ENCODE measurements at places on chromosomes 2 and 18.

DNA sequence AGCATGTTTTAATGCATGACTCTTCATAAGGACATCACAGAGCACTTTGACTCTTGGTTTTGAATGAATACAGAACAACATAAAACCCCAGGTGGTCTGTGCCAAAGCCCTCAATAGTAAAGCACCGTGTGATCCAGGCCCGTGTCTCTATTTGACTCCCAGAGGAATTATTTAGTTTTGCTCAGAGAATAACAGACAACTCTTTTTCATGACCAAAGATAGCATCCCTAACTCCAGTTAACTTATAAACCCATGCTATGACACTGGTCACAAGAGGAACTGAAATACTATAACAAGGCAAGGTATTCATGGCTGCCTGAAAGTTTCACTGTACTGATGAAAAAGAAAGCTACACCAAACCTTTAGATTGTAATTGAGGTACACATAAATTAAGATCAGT, 128.4 kb downstream of the IKZF2 start:
- DNase-seq: no peak

GRCh38 chr2:181356526-181357130, 100.6 kb upstream of the ITGA4 start:
- no peak for DNase-seq

DNA sequence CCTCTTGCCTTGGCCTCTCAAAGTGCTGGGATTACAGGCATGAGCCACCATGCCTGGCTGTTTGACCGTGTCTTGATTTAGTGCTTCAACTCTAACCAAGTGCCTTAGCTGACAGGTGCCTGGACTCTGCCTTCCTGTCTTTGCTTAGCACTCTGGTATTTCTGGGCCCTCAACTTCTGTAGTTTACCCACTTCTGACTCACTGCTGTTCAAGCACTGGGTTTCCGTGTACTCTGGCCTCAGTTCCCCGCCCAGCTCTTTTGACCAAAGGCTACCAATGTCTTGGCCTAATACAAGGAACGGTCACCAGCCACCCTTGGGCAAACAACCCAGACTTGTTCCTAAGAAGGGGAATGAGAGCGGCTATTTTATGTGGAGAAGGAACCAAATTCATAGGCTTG, 35.7 kb upstream of the CABLES1 start:
- no peak for DNase-seq

DNA sequence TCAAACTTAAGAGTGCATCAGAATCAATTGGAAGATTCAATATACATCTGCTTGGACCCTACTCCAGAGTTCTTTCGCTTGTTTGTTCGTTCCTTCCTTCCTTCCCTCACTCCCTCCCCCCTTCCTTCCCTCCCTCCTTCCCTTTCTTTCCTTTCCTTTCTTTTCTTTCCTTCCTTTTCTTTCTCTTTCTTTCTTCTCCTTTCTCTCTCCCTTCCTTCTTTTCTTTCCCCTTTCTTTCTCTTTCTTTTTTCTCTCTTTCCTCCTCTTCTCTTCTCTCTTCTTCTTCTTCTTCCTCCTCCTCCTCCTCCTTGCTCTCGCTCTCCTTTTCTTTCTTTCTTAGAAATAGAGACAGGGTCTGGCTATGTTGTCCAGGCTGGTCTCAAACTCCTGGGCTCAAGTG, 45.9 kb downstream of the MTHFD2 start:
- DNase-seq: no peak

GRCh38 chr2:231411237-231411636, 15.7 kb downstream of the B3GNT7 start:
- DNase-seq: no peak

Measured in HEK293T (cell line).